ENCODE measurements at places on chromosomes 6 and 20.

DNA sequence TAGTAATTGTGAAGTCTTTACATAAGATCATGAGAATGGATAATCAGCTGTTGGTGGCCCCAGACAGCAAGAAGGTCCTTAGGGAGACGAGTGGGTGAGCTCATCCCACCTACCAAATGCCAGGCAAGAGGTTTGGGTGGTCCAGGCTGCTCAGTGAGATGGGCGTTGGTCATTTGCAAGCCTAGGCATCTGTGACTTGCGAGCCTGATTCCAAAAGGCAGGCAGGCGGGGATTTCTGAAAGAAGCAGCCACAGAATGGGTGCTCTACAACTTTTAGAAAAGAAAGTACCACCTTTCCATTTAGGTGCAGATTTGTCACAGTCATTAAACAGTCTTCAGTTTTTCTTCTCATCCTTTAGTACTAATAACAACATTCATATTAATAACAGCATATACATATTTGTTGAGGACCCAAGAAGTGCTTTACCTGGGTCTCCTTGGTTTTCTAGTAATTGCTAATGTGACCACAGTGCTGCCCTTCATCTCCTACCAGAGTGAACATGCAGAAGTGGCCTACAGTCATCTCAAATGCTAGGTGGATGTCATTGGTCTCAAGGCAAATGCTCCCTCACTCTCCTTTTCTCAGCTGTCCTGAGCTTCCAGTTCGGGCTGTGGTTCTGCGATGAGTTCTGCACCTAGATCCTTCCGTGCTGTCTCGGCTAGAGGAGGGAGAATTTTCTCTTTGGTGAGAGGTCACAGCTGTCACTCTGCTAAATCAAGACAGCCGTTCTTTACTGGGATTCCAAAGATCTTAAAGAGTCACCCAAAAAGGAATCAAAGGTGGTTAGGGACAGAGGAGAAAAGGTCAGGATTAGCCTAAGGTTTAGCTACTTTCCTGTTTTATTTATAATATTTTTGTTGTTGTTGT, 2.7 kb downstream of the WRNIP1 start:
- no peak for DNase-seq

- DNase-seq, result no peak
Observed at GRCh38 chr6:168736039-168736438, 295.1 kb downstream of the SMOC2 start.

DNA sequence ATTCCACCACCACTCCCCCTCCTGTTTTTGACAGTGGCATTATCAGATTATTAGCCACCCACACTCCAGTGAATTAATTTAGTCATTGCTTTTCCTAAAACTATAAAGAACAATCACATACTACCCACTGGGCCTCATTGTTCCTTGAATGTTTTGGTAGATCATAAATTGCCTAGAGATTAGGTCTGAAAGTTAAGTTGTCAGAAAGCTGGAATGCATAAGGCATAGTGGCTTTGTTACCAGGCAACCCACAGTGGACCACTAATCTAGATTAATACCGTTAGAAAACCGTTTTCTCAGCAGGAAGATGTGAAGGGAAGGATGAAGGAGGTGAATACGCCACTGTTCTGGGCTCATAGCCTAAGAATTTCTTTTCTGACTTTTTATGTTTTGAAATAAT, 75.6 kb downstream of the SAMD3 start:
- no peak for DNase-seq

DNA sequence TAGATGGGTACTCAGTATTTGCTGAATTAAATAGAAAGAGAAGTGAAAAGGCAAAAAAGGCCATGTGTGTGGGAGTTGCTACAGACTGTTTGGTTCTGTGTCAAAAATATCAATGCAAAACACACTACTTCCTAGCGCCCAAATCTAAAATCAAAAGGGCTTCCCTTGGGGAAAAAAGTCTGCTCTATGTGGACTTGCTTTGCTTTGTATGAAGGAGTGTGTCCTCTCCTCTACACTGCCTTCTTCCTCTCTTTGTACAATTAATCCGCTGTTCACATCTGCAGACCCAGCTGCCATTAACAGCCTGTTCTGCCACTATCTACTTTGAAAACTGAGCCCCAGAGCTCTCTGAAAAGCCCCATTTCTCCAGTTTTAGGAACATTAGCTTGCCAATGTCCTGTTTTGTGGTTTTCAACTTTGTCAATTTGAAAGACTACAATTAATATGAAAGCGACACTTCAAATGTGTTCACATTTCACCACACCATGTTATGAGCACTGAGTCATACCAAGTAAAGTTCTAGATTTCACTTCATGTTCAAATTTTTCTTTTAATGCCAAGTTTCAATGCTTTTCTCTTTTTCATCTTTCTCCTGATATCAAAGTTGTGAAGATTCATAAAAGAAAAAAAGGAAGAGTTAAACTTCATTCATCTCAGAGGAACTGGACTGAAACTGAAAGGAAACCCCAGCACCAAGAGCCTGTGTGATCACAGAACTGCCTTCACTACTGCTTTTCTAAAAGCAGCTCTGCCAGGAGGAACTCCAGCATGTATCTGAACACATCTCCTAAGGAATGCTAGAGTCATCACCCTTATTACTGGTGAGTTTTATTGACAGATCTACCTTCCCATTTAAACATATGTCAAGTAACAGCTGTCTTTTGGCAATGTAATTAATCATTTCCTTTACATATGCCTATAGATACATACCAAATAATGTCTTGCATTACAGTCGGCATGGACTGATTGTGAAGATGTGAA, 102.6 kb downstream of the KIF13A start:
- DNase-seq, result no peak

- DNase-seq, result no peak
Observed at GRCh38 chr6:44779130-44779826, 391.8 kb downstream of the CDC5L start.

- DNase-seq, result no peak
Observed at GRCh38 chr20:7714549-7714948, 225.7 kb downstream of the HAO1 start.

GRCh38 chr6:95802978-95803377, 212.8 kb upstream of the FUT9 start:
- no peak for DNase-seq

DNA sequence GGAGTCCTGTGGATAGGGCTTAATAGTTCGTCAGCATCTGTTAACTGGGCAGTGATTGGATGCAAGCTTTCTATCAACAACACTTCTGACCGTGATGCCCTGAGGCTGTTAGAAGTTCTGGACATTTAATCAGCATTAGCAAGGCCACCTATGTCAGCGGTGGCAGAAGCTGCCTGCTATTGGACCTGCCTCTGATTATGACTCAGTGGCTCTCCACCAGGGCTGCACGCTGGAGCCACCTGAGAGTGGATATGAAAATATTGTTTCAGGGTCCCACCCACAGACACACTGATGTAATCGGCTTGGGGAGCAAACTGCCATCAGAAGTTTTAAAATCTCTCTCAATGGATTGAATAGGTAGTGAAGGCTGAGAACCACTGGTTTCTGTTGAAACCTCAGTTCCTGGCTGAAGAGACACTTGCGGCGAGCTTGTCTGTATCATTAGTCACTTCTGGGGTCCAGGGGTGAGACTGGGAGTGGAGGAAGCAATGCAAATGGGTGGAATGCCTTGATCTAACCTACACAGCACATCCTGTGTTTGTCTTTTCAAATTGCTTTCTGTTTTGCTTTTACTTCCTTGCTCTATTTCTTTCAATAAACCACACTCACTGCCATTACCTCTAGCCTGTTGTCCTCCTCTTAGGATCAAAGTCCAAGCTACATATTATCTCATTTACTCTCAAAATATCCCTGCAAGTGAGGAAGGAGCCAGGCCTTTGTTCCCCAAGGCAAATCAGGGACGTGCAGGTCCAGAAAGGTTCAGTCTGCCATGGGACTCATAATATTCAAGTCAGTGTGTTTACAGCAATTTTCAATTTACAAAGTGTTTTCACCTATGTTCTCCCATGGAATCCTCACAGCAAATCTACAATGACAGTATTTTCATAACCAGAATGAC, 4.2 kb downstream of the CLIC5 start:
- DNase-seq, result no peak

GRCh38 chr6:144379356-144379755, 94.2 kb downstream of the UTRN start:
- DNase-seq, result no peak

- no peak for DNase-seq
Observed at GRCh38 chr6:93337014-93337413, 82.3 kb downstream of the EPHA7 start.

DNA sequence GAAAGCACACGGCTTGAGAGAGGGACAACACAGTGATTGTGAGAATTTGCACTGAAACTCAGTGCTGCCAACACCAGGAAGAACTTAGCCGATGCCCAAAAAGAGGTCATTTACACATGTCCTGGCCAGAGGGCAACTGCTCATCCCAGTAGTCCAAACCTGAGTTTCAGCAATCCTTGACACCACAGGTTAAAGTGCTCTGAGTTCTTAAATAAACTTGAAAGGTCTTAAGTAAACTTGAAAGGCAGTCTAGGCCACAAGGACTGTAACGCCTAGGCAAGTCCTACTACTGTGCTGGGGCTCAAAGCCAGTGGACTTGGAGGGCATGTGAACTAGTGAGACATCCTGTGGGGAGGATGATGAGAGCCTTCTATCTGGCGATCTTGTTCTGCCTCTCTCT, 14.1 kb downstream of the SNX14 start:
- DNase-seq, result no peak

DNA sequence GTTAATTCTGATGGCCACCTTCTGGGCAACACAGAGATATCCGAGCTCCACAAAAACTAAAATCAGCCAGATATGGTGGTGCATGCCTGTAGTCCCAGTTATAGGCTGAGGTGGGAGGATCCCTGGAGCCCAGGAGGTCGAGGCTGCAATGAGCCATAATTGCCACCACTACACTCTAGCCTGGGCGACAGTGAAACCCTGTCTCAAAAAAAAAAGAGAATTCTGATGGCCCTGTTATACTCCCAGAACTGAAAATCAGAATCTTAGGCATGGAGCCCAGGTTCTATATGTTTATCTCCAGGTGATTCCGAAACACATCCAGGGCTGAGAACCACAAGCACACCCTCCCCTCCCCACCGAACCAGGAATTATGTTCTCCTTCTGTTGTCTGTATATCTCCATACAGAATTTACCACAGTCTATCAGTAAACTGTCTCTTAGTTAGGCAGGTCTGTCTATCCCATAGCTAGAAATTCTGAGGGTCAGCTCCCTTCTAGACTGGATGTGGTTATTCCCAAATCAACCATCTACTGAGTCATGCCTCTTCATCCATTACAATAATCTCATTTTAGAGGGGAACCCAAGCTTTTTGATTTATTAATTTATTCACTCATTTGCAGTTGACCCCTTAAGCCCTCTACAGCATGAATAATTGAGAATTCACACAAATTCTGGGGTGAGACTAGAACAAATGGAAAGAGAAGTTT, 24.8 kb upstream of the CCND3 start:
- no peak for DNase-seq

DNA sequence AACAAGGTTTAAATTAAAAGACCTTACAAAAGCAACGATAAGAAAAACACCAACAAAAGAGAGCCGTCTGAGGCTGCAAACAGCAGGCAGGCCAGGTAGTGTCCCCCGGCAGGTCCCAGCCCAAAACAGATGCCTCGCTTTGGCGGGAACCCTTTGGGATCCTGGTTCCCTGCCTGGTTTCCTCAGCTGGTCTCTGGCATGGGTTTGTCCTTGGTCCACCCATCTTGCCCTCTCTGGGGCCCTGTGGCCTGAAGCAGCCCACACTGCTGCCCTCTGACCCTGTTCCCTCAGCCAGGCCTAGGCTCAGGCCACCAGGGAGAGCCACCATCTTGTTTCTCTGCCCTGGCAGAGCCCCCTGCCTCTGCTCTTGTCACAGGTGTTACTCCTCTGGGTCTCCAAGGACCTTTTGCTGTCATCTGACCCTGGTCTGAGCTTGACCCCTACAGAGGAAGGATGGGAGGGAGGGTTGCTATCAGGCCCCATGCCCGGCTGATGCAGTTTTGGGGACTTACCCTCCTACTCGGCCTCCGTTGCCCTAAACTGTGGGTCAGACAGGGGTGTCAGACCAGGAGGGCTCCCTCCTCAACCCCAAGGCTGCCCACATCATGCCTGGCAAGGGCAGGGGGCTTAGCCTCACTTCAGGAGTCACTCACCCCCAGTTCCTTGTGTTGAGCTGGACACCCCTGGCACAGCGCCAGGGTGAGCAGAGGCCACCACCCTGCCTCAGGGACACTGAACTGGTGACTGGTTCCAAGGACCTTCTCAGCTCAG, 30.6 kb upstream of the GRM4 start:
- DNase-seq, result no peak

DNA sequence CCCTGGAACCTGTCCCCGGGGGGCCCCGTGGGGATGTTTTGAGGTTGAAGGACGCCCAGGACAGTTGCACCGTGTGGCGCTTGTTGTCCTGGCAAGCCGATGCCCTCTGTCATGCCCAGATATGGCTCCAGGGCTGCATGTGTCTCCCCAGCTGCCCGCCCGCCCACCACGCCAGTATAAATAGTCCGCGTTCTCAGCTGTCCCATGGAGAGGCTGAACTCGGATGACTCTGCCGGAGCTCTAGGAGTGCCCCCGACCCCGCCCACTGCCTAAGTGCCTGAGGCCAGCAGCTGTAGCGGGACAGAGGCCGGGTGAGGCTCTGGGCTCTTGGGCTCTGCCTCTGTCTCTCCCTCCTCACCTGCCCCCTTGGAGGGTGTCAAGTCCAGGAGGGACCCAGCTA, 83.0 kb upstream of the GATA5 start:
- DNase-seq, result no peak

GRCh38 chr20:934186-934840, 18.2 kb upstream of the ANGPT4 start:
- no peak for DNase-seq

DNA sequence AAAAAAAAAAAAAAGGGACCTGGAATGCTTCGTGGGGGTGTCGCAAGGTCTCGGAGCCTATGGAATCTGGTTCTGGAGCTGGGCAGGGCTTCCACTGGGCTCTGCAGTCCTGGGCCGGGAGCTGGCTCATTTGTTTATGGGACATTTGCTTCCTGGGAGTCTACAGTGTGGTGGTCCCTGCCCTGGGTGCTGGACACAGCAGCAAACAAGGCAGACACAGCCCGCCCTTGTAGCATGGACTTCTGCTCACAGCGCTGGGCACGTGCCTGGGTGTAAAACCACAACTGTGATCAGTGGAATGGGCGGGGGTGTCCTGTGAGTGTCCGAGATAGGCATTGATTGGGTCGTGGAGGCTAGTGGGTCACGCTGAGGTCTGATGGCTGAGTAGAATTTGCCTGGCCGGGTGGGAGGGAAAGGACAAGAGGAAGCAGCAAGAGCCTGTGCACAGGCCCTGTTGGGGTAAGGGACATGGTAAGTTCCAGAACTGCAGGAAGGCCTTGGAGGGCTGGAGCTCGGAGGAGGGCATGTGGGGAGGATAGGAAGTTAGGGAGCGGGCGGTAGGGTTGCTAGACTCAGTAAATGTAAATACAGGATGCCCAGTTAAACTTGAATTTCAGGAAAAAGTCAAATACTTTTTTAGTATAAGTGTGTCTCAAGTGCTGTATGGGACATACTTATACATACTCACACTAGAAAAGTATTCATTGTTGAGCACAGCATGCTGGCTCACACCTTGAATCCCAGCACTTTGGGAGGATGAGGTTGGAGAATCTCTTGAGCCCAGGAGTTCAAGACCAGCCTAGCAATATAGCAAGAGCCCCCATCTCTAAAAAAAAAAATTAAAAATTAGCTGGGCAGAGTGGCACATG, 61.3 kb upstream of the PMEPA1 start:
- DNase-seq, result no peak
